HTR-8/SVneo (cell line): ENCODE measurements at places on chromosomes 4 and X.
A peak's percentile ranks its signal among the peaks of the same experiment; 100 is the strongest.

GRCh38 chr4:10022346-10023049 is 1.2 kb upstream of the SLC2A9 start:
- no peak for DNase-seq

GRCh38 chr4:54497947-54498346 is 159.8 kb upstream of the KIT start:
- DNase-seq: no peak

DNA sequence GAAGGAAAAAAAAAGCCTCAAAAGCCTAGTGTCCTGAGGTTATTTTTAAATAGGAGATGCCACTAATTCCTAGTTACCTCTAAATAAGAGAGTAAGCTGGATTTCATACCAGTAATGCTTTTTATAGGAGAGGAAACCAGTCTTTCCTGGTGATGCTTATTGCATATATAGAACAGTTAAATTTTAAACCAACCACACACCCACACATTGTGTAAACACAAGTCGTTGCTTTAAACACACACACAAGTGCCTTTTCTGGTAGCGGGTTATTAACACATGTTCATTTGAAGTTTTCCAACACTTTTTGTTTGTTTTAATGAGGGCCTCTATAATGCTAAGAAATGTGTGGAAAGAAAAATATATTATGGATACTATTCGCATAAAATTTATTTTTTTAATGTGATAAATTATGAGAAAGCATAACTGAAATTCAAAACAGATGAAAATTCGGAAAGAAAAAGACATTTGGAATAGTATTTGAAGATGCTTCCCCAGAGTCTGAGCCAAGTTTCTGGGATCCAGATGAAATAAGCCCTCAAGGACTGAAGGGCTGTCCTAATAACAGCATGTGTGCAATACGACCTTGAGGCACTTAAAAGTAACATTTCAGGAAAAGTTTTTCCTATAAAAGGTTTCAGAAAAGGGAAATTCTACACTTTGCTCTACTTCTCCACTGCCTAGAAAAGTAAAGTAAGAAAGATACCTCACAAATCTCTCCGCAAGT is 2.0 kb downstream of the ANTXR2 start:
- no peak for DNase-seq

DNA sequence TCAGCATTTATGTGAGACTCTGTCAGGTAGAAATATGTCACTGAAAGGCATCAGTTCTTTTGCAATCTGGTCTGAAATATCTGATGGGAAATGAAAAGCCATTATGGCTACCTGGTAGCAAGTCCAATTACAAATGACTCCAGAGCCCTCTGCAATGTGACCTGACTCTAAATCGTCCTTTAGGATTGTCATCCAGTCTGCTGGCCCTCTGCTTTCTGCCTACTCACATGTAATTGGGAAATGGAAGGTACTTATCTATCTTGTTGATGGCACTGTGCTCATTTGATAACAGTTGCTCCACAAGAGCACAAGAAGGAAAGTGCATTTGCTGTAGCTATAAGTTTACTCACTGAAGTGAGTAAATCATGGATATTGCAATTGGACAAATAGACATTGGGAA is 799.8 kb downstream of the RAPGEF2 start:
- no peak for DNase-seq

GRCh38 chr4:5757536-5757935 is 46.5 kb downstream of the EVC start:
- DNase-seq: no peak

- peak; percentile 25 for DNase-seq
These were observed 90.2 kb downstream of the CXCL13 start for GRCh38 chr4:77695774-77696173.

DNA sequence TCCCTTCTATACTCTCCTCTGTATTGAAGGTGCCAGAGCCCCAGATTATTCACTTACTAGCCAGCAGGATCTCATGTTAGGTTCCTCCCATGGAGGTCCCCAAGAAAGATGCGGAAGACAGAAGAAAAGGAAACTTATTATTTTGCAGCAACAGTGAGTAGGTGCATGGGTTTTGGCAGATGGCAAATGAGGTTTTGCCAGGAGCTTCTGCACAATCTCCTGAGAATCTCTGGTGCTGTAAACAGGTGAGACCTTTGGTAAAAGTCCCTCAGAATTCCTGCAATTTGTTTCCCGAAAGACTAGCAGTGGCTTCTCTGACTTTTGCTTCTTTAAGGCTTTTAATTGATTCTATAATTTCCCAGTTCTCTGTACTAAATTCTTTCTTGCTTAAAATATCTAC is 29.5 kb upstream of the SORBS2 start:
- DNase-seq: no peak

DNA sequence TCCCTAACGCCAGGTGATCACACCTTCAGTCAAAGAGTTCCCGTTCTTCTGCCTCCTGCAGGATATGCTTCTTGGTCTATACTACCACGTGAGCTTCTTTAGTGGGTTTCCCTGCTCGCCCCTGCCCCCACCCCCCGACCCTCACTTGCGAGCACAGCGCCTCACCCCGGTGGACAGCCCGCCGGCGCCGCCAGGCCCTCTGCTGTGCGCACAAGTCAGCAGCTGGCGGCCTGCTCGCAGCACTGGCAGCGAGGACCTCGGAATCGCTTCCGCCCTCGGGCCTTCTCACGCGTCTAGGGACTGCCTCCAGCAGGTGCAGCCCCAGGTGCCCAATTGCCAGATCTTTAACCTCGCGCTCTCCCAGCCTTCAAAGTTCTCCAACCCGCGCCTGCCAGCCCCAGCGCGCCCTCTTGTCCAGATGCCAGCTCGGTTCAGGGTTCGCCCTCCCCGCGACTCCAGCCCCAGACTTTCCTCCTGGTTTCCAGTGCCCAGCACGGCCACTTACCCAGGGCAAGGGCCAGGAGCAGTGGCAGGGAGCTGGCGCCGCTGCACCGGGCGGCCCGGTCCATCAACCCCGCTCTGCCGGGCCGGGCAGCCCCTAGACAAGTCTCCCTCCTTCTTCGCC is 454 bp downstream of the BTC start:
- peak; percentile 22 for DNase-seq

DNA sequence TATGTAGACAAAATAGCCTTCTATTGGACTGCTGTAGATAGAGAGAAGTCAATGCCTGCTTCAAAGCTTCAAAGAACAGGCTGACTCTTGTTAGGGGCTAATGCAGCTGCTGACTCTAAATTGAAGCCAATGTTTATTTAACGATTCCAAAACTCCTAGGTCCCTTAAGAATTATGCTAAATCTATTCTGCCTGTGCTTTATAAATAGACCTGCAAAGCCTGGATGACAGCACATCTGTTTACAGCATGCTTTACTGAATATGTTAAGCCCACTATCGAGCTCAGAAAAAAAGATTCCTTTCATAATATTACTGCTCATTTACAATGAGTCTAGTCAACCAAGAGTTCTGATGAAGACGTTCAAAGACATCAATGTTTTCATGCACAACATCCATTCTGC is 54.8 kb upstream of the RBMXL3 start:
- DNase-seq: no peak

- no peak for DNase-seq
These were observed 8.8 kb upstream of the BEX3 start for GRCh38 chrX:103367502-103367901.

DNA sequence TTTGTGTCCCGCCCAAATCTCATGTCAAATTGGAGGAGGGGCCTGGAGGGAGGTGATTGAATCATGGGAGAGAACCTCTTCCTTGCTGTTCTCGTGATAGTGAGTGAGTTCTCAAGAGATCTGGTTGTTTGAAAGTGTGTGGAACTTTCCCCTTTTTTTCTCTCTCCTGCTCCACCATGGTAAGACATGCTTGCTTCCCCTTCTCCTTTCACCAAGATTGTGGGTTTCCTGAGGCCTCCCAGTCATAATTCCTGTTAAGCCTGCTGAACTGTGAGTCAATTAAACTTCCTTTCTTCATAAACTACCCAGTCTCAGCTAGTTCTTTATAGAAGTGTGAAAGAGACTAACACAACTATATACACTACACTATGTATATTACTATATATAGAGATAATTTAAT is 697.8 kb upstream of the HS3ST1 start:
- no peak for DNase-seq

GRCh38 chrX:135396109-135396508 is 25.6 kb upstream of the SMIM10L2A start:
- no peak for DNase-seq

- DNase-seq: peak; percentile 41
These were observed 246.0 kb upstream of the HHIP start for GRCh38 chr4:144399927-144400326.

DNA sequence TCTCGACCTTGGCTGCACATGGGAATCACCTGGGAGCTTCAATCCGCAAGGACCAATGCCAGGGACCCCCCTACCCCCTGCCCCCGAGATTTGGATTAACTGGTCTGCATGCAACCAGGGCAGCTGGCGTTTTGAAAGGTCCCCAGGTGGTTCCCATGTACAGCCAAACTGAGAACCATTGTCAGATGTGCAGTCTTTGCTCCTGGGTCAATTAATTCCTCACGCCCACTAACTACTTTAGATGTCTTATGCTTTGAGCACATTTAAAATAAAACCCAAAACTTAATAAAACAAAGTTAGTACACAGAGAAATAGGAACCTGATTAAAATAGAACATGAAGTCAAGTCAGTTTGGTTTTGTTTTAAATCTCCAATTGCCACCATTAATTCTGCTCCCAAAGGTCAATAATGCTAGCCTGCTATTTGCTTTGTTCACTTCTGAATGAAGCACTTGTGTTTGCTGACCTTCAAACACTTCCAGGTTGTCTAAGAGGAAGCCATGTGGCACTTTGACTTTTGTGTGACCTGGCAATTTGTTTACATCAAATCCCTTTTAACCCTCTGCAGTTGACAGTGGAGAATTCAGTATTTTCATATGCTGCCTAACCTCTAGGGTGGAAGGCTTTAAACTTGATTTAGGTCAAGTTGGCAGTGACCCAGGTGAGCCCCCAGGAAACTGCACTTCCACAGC is 27.2 kb upstream of the TMSB4X start:
- no peak for DNase-seq

- DNase-seq: peak; percentile 46
These were observed 17.4 kb downstream of the QDPR start for GRCh38 chr4:17494258-17495190.

GRCh38 chrX:135557344-135557743 is 36.9 kb downstream of the INTS6L start:
- DNase-seq: no peak

GRCh38 chr4:143369552-143369951 is 32.9 kb downstream of the GAB1 start:
- DNase-seq: no peak

DNA sequence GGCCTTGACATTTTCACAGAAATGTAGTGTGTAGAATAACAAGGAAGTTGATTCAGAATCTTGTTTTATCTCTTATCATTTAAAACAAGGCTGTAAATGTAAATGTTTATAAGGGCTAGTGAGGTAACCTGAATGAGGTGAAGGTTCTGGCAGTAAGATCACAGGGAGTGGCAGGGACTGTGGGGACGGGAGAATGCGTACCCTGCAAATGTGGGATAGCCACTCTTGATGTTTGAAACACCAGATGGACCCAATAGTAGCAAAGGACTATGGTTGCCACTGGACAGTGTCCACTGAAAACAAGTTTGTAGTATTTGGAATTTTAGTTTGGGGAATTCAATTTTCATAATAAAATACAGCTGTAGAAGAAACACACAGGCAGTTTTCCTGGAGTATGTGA is 155.3 kb downstream of the FHIP1A start:
- DNase-seq: no peak

DNA sequence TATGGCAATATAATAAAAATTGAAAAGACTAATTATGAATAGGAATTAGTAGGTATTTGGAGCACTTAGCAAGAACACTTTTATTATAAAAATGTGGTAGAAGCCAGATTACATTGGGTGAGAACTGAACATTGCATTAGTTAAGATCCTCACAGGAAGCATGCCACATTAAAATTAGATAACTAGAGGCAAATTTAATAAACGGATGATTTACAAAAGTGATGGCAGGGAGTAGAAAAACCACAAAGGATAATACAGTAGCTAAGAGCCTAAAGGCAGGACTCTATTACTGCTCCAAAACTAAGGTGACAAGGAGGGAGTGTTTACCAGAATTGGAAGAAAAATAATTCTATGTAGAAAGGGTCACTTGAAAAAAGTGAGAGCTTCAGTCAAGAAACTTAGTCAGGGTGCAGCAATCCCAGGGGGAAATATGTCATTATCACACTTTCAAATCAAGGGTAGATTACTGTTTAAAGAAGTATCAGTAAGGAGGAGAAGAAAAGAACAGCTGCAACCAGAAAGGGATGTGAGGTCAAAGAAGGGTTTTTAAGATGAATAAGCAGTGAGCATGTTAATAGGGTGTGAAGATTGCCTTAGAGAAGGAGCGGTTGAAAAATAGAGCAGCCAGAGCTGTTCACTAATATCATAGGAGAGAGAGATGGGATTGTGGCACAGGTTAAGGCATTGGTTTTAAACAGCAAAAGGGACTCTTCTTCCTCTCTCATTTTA is 84.6 kb downstream of the NDST4 start:
- DNase-seq: no peak

DNA sequence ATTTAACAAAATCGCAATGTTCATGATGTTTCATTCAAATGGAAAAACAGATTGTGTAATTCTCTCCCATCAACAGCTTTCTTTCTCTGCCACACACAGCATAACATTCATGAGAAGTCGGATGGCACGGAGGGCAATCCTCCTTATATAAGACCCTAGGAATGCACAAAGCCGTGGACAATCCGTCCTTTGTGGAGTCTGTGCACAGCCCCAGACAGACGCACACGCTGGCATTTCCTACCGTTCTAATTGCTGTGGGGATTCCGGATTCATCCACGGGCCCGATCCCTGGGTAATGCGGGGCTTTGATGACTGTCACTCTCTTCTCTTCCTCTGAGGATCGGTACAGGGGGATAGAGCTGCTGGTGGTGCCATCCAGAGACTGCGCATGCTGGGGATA is 121.9 kb upstream of the PDLIM3 start:
- no peak for DNase-seq
